Amygdala (tissue), 56 donors: ENCODE measurements at places on chromosomes 3 and 15.

DNA sequence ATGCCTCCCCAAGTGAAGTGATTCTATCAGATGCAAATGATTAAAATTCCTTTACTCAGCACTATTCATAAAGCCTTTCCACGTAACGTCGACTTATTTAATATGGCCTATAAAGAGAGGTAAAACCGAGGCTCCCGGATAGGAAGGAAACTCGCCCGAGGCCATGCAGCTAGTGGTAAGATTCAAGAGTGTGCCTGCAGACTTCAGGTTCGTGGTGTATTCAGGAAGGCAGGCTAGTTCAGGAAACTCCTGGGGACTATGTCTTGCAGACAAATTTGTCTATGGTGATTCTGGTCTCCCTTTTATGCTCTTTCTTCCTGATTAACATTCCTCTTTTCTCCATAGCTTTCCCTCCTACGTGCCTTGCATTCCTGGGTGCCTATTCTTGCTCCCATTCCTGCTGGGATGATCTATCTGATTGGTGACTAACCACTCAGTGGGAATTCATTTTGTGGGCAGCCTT, 150.7 kb downstream of the SST start:
- no peak for DNase-seq

DNA sequence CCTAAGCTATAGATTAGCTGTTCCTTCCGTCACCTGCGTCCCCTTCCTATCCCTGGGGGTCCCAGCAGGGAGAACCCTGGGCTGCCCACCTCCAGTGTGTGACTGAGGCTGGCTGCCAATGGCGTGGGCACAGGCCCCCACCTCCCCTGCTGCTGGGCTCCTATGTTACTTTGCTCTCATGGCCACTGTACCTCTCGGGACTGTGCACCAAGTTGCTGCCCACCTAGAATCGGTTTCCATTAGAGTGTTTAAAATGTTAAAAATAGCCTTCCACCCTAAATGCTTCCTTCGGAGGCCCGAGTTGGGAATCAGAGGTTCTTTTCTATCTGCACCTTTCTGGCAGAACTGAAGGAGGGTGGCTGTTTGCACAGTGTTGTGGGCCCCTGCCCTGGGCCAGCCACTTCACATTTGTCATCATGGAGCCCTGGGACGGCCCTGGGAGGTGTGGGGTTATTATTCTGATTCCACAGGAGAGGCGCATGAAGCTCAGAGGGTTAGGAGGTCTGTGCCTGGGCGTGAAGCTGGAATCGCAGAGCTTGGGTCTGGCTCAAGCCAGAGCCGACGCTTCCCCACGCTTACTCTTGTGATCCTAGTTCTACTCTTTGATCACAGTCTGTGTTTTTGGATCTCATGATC, 29.1 kb downstream of the IRAK2 start:
- no peak for DNase-seq

GRCh38 chr15:68415501-68416157, 16.3 kb downstream of the ITGA11 start:
- no peak for DNase-seq

DNA sequence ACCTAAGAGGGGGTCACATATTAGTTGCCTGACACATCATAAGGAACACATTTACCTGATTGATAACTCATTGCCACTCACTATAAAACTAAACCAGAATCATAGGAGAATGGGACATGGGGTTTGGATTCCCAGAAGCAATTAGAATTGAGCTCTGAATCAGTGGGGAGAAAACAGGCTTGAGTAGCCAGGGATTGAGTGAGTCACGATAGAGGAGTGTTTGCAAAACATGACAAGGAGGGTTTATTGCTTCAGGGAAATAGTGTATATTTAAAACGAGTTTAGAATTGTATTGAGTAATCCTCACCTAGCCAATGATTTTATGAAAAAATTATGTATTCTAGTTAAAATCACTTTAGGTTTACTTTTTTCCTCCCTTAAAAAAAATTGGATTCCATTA, 101.1 kb upstream of the THRB start:
- DNase-seq, result no peak

- no peak for DNase-seq
Measured at GRCh38 chr3:34969513-34969912, 669.8 kb upstream of the ARPP21 start.

- no peak for DNase-seq
Measured at GRCh38 chr3:39029556-39029955, 22.2 kb downstream of the SCN11A start.

- DNase-seq, result no peak
Measured at GRCh38 chr3:149801195-149801594, 8.8 kb upstream of the ANKUB1 start.

DNA sequence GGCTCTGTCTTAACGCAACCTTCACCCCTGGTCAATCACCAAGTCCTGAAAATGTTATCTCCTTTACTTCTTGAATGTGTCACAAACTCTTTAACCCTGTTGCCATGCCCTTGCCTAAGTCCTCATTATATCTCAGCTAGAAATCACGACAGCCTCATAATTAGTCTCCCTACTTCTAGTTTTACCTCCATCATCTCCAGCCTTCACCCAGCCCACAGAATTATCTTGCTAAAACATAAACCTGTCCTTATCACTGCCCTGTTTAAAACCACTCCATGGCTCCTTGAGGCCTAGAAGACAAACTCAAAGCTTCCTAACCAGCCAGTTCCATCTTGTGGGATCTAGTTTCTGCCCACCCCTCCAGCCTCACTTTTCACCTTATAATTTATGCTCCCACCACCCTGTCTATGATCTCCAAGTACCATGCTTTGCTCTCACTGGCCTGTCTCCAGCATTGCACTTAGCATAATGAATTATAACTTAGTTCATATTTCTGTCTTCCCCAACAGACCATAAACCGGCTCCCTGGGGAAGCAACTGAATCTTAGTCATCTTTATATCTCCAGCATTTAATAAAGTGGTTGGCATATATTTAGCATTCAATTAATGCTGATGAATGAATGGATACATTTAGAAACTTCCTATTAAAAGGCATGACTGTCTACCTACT, 39.2 kb downstream of the GPR176 start:
- no peak for DNase-seq

DNA sequence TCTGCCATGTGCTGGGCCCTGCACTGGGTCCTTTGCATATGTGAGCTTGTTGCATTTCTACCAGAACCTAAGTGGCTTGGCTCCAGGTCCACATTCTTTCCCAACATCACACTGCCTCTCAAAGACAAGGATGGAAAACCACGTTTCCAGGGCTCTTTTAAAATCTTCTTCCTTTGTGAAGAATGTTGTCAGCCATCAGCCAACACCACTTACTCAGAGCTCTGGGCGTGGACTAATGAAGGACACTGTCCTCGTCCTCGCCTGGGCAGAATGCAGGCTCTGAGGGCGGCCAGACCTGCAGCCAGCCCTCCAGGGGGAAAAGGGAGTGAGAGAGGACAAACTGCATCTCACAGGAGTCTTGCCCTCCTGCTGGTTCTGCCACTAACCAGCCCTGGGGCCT, 49.7 kb downstream of the MAGEF1 start:
- no peak for DNase-seq

DNA sequence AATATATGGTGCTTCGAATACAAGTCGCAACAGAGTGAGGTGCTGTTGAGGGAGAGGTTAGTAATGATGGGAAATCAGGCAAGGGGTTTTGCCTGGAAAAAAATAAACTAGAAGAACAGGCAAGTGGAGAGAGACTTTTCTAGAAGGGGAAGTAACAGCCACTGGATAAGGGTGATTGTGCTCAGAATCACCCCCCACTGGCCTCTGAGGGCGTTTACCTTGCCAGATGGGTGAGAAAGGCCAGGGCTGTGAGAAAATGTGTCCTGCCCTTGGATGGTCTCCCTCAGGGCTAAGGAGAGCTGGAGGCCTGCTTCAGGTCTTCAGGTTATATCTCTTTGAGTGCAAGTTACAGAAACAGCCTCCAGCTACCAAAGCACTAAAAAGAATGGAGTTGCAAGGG, 151.8 kb downstream of the MEX3B start:
- no peak for DNase-seq

GRCh38 chr3:119184796-119185570, 11.6 kb downstream of the UPK1B start:
- DNase-seq, result no peak

- peak; percentile 21 for DNase-seq
Measured at GRCh38 chr3:14425581-14426304, 23.3 kb downstream of the SLC6A6 start.

DNA sequence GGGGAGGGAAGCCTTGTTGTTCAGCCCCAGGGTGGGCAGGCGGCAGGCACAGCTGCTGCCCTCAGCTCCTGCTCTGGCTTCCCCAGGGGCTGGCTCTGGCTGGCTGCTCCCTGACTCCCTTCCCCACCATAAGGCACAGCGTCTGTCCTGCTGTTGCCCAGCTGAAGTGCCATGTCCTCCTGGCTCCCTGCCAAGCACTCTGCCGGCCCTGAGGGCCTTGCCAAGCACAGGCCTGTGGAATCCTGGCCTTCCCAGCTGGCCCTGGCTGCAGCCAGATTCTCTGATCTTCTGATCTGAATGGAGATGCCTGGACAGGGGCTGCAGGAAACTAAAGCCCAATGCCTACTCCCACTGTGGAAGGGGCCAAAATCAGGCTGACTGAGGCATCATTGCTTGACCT, 1.1 kb downstream of the IQCF6 start:
- no peak for DNase-seq

- DNase-seq, result no peak
Measured at GRCh38 chr15:99734575-99734974, 1.3 kb upstream of the LYSMD4 start.

- DNase-seq, result no peak
Measured at GRCh38 chr3:28218071-28218916, 23.1 kb upstream of the CMC1 start.

GRCh38 chr3:140736863-140737460, 59.1 kb downstream of the TRIM42 start:
- DNase-seq, result no peak

GRCh38 chr3:69102384-69102783, 17.6 kb downstream of the ARL6IP5 start:
- DNase-seq, result no peak

DNA sequence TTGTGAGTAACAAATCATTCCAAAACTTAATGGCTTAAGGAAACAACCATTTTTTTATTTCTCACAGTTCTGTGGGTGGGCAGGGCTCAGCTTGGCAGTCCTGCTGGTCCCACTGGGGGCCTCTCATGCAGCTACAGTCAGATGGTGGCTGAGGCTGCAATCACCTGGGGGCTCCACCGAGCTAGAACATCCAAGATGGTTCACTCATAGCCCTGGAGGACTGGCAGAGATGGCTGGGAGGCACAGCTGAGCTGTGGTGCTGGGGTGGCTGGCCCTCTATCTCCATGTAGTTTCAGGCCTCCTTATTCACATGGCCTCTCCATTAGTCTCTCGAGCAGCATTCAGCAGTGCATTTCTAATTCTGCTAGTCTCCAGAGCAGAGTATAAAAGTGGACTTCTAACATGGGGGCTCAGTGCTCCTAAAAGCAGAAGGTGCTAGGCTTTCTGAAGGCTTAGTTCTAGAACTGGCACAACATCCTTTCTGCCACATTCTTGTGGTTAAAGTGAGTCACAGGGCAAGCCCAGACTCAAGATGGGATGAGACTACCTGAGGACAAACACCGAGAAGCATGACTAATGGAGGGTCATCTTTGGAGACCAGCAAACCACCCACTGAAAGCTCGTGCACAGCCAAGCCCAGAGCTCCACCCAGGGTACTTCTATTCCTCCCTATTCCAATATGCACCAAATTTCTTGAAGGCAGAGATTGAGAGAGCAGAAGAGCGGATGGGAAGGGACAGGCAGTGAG, 6.3 kb downstream of the CAV3 start:
- no peak for DNase-seq

GRCh38 chr15:71386448-71387236, 271.4 kb downstream of the THSD4 start:
- DNase-seq, result no peak

GRCh38 chr3:134029256-134029733, 430 bp downstream of the SLCO2A1 start:
- no peak for DNase-seq

- no peak for DNase-seq
Measured at GRCh38 chr15:98728082-98728810, 79.9 kb downstream of the IGF1R start.

GRCh38 chr3:98406034-98406433, 15.6 kb downstream of the OR5K3 start:
- DNase-seq, result no peak

- DNase-seq, result no peak
Measured at GRCh38 chr15:82044373-82045178, 1.2 kb downstream of the MEX3B start.

DNA sequence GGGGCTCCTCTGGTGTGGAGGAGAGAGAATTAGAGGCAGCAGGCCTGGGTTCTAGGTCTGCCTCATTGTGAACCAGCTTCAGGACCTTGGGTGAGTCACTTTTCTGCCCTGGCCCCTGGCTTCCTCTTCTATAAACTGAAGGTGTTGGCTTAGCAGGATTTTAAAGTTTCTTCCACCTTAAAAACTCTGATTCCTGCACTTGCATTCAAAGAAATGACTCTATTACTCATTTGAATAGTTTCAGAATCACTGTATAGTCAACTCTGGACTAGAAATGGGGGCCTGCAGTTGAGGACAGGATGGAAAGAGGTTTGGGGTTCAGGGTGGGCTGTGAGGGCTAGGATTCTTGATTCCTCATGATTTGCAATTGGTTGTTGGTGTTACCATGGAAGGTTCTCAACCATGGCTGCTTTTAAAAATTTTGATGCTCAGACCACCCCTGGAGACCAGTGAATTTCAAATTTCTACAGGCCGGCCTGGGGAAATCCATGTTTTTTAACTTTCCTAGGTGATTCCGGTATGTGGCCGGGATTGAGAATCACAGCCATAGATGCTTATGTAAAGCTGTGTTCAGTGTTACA, 19.9 kb downstream of the SMAD3 start:
- no peak for DNase-seq

GRCh38 chr15:90046911-90047392, 45.8 kb downstream of the ZNF710 start:
- no peak for DNase-seq

GRCh38 chr3:62361824-62362223, 11.5 kb downstream of the FEZF2 start:
- no peak for DNase-seq

GRCh38 chr3:155963570-155963969, 93.1 kb downstream of the GMPS start:
- no peak for DNase-seq

- no peak for DNase-seq
Measured at GRCh38 chr15:44066211-44066827, 128.8 kb downstream of the FRMD5 start.

DNA sequence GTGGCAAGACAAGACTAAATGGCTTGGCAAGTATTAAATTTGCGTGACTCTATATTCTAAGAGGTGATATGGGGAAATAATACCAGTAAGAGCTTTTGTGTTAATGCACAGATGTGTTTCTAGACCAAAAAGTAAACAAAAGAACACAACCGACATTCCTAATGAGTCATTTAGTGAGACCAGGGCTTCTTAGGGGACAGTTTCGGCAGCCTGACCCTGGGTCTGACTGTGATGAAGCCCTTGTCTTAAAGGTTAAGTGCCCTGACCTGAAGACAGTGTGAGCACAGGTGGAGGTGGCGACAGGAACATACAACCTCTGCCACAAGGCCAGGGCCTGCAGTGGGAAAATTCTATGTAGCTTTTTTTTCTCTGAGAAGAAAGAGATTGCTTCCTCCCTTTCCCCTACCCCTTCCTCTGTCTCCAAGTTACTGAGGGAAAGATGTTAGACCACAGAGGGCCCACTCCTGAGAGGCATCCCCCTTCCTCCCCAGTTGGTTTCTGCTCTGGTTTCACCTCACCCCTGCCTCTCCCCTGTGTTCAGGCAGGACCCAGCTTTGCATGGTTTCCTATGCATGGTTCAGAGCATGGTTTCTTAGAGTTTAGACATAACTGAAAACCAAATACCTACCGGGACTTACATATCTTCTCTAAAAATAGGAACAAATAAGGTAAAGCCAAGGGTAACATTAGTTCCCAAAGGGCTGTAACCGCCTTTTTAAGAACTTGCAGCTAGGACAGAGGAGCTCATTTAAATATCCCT, 24.8 kb upstream of the CMTM7 start:
- no peak for DNase-seq

GRCh38 chr15:53274630-53275029, 484.5 kb upstream of the ONECUT1 start:
- DNase-seq, result no peak
